NCI-H526 (cell line): ENCODE measurements at places on chromosomes 6 and 20.

GRCh38 chr6:90216072-90216977, 80.3 kb downstream of the BACH2 start:
- no peak for DNase-seq

DNA sequence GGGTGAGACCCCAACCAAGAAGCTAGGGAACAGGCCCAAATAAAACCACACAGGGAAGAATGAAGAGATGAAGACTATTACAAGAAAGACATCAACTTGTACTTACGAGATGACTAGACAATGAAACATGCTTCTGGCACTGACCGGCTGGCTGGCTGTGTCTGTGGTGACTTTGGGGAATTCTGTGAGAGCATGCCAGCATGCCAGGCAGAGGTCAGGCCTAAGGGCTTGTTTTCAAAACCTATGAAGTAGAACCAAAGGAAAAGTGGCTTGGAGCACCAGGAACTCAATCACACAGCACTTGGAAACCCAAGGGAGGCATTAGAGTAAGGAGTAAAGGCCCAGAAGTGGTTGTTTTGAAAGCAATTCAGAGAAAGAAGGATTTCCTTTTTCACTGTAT, 28.4 kb upstream of the GSTA3 start:
- no peak for DNase-seq

GRCh38 chr6:113329942-113330635, 527.1 kb upstream of the MARCKS start:
- DNase-seq = peak; percentile 17

GRCh38 chr6:90197854-90198496, 98.7 kb downstream of the BACH2 start:
- DNase-seq = no peak

- no peak for DNase-seq
Measured at GRCh38 chr6:30547454-30547853, 8.8 kb downstream of the GNL1 start.

- DNase-seq = no peak
Measured at GRCh38 chr6:124683507-124683906, 278.7 kb upstream of the RNF217 start.

DNA sequence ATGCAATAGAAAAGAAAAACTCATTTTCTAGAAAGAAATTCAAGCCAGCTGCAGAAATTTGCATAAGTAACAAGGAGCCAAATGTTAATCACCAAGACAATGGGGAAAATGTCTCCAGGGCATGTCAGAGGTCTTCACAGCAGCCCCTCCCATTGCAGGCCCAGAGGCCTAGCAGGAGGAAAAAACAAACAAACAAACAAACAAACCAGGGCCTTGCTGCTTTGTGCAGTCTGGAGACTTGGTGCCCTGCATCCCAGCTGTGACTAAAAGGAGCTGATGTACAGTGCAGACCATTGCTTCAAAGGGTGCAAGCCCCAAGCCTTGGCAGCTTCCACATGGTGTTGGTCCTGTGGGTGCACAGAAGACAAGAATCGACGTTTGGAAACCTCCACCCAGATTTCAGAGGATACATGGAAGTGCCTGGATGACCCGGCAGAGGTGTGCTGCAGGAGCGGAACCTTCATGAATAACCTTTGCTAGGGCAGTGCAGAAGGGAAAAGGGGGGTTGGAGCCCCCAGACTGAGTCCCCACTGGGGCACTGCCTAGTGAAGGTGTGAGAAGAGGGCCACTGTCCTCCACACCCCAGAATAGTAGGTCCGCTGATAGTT, 110.9 kb upstream of the AKAP12 start:
- no peak for DNase-seq

- no peak for DNase-seq
Measured at GRCh38 chr6:136753624-136754023, 38.7 kb downstream of the MAP3K5 start.

DNA sequence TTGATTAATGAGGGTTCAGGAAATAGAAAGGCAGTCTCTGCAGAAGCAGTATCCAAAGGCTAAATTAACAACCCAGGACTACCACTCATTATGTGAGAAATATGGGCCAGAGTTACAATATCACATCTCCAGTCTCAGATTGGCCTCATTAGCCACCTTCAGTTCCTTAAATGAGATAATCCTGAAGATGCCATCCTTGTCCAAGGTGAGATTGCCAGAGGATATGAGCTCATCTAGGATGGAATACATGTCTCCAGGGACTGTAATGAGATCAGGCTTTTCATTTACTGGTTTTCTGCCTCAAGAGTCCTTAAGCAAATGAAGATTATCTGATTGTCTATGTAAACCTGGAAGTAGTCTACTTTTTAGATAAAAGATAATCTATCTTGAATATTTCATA, 196.3 kb downstream of the FUT9 start:
- DNase-seq = no peak

- no peak for DNase-seq
Measured at GRCh38 chr6:162538643-162539064, 188.9 kb downstream of the PRKN start.

- no peak for DNase-seq
Measured at GRCh38 chr6:89986650-89987074, 92.4 kb downstream of the GJA10 start.

DNA sequence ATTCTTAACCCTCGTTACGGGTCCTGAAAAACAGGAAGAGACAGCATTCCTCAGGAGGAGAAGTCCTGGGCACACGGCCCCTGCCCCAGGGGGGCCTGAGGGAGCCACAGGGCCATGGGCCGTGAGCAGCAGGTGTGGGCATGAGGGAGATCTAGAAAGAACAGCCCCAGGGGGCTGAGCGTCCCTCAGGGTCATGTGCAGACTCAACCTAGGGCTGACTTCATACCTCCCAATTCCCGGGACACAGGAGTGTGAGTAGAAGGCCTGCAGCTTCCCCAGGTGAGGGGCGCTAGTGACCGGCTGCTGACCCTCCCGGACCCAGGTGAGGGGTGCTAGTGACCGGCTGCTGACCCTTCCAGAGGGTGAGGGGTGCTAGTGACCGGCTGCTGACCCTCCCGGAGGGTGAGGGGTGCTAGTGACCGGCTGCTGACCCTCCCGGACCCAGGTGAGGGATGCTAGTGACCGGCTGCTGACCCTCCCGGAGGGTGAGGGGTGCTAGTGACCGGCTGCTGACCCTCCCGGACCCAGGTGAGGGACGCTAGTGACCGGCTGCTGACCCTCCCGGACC, 35.1 kb downstream of the FRMD1 start:
- DNase-seq = no peak

GRCh38 chr20:53841741-53842140, 228.7 kb downstream of the BCAS1 start:
- DNase-seq = no peak

DNA sequence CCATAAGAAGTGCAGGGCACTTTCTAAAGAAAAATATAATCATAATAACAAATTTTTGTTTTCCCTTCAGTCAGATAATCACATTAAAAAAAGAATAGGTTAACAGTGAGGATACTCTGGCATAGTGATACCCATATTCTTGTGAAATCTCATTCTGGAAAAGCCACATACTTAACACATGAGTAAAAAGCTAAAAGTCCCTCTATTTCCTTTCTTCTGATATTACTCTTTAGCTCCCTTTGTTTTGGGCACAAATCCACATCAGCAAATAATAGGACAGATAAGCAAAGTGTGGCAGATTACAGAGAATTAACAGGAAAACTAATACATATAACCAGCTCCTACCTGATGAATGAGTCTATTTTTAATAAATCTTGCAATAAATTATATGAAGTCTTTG, 15.8 kb downstream of the SHPRH start:
- DNase-seq = no peak

- DNase-seq = no peak
Measured at GRCh38 chr6:130529569-130530149, 163.8 kb downstream of the TMEM200A start.

DNA sequence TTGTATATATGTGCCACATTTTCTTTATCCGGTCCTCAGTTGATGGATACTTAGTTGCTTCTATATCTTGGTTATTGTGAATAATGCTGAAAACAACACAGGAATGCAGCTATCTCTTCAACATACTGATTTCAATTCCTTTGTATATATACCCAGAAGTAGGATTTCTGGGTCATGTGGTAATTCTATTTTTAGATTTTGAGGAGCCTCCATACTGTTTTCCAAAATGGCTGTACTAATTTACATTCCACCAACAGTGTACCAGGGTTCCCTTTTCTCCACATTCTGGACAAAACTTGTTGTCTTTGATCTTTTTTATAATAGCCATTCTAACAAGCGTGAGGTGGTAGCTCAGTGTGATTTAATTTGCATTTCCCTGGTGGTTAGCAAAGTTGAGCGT, 1.6 kb downstream of the SIRT5 start:
- no peak for DNase-seq

- no peak for DNase-seq
Measured at GRCh38 chr6:28693751-28694443, 168.2 kb downstream of the GPX5 start.

DNA sequence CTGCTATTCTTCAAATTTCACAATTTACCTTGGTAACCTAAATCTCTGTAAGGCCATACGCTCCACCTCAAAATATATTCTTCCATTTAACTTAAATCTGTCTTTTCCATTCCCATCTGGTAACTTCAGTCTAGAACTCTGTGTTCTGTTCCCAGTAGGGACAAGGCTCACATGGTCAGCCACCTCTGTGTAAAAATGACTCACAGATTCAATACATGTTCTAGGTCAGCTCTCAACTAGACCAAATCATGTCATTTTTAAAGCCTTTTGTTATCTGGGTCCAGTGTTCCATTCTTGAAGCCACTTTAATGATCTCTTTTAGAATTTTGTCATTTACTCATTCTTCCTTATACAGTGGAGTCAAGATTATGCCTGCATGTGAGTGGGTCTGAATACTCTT, 315.6 kb upstream of the CITED2 start:
- no peak for DNase-seq

DNA sequence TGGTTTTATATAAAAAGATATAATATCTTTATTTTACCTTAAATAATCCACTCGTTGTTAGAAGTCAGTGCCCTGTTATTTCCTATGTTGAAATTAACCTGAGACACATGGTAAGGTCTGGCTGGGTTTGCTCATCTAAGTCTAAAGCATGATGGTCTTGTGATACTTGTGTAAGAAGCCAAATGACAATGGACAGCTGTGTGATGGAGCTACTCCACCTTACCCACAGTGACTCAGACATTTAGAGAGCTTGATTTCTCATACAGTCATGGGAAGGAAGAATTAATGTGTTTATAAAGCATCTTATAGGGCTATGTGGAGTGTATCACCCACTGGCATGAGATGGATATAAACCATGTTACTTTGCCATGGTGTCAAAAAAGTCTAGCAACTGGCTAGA, 11.7 kb downstream of the CTCFL start:
- DNase-seq = no peak
